ENCODE measurements at places on chromosomes 1 and 21.

DNA sequence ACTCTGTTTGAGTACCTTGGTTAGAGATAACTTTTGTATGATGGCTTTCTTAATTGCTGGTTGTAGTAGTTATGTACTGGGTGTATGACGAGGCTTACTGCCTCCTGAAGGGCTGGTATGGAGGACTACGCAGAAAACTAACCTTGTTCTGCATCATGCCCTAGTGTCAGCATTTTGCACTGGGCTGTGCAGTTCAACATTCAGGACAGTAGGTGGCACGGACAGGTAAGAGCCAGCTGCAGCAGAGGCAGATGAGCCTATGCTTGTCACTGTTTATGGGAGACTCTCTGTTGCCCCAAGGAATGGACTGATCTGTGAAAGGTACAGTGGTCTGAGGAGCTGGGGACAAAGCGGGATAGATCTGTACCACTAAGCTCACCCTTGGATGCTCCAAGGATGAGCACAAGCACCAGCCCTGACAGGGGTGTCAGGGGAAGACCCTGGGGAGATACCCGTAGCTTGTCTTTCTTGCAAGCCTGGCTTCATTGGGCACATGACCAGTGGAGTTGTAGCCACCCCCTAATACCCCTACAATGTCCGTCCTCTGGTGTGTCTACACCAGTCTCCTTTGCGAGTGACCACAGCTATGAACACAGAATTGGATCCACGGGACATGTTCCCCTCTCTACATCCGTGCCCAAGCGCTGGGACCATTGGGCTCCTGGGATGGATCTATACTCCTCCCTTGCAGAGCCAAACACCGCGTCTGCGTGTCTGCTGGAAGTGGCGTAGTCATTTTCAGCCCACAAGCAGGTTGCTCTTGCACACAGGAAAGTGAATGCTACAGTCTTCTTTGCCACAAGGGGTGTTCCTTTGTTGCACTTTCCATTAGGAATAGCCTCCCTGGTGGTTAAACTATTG, 51.1 kb upstream of the CFHR3 start:
- DNase-seq, result no peak

DNA sequence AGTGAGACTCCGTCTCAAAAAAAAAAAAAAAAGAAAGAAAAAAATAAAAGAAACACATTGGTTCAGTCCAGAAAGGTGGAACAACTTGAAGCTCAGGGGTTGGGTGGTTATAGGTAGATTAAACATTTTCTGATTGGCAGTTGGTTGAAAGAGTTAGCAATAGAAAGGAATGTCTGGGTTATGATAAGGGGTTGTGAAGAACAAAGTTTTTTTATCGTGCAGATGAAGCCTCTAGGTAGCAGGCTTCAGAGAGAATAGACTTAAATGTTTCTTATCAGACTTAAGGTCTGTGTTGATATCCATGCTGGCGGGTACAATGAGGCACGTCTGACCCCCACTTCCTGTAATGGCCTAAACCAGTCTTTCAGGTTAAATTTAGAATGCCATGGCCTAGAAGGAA, 45.0 kb upstream of the PDE9A start:
- no peak for DNase-seq

GRCh38 chr1:157073944-157074685, 25.5 kb downstream of the ETV3L start:
- peak; percentile 5 for DNase-seq

GRCh38 chr1:65459397-65459768, 38.9 kb downstream of the LEPR start:
- DNase-seq, result no peak

- no peak for DNase-seq
Observed at GRCh38 chr1:248786156-248786555, 30.6 kb upstream of the LYPD8 start.

DNA sequence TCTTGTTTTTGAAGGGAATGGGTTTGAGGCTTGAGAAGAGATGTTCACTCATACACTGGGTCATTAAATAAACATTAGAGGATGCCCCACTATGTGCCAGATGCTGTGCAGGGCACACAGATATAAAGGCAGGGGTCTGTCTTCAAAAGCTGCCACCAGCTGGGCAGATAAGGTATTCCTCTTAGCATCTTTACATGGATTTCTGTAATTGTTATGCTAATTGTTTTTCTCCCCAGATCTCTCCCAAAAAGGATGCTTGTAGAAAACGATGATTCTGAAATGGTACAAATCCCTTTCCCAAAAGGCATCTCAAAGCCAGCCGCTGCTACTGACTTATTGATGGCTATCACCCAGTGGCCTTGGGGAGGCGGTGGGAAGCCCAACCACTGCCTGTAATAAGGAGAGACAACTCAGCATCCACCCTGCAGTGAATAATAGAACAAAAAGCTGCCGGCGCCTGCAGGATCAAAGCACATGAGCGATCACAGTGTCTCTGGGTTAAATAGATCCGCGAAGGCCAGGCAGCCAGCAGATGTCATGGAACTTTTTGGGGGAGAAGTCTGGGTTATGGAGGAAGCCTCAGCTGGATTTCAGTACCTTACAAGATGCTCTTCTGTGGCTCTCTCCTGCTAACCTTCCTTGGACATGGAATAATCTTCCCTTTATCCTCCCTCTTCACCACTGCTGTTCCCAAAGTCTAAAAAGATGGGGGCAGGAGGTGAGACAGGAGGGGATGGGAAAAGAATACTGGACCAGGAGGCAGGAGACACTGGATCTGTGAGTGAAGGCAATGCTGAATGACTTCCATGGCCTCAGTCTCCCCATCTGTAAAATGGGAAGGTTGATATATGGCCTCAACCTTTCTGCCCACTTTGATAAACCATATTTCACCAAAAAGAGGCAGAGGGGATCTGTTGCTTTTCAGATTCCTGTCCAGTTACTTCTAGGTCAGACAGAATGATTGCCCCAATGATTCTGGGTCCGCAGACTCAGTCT, 54.8 kb upstream of the CD34 start:
- no peak for DNase-seq

GRCh38 chr1:5390504-5390903, 601.7 kb downstream of the NPHP4 start:
- DNase-seq, result no peak

GRCh38 chr1:53501065-53502005, 42.1 kb downstream of the DMRTB1 start:
- no peak for DNase-seq

GRCh38 chr1:11214698-11215380, 25.7 kb downstream of the ANGPTL7 start:
- DNase-seq, result no peak

DNA sequence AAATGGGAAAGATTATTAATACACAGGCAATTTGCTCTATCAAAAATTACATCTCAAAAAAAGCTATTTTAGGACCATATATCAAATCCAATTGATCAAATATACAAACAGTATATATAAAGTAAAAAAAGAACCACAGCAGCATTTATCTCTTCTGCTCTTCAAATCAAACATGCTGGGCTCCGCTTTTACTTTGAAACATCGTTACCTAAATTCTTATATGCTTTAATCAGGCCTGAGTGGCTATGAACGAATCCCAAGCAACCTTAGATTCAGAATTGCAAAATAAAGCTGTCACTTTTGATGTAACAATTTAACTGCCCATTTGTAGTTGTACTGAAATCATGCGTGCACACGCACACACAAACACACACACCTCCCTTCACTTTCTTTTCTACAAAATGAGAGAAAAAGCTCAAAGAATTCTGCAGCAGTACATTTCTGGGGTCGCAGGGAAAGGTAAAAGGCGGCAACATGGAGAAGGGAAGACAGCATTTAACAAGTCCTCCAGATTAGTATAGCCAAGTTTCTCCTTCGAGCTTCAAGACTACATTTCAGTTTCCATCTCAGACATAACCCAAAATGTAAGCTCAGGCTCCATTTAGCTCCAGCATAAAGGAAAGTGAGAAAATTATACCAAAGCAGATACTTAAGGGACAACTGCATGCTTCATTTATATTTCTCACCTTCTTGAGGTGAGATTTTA, 92.2 kb upstream of the TTC39A start:
- no peak for DNase-seq

DNA sequence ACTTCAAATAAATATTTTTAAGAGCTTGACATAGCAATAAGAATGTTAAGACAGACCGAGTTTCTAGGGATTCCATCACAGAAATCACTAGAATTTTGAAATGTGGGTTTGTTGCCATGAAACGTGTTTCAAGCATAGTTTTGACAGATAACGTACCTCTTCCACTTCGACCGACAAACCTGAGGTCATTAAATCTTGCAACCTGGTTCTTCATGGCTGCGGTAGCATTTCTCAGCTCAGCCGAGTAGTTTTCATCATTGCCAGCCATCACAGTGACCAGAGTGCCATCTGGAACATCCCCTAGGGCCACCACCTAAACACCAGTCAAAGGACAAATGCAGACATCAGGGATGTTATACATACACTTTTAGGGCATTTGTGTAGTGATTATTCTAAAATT, 168.7 kb downstream of the RUNX1 start:
- DNase-seq, result no peak

GRCh38 chr1:182615468-182616129, 11.4 kb upstream of the RGS16 start:
- no peak for DNase-seq

DNA sequence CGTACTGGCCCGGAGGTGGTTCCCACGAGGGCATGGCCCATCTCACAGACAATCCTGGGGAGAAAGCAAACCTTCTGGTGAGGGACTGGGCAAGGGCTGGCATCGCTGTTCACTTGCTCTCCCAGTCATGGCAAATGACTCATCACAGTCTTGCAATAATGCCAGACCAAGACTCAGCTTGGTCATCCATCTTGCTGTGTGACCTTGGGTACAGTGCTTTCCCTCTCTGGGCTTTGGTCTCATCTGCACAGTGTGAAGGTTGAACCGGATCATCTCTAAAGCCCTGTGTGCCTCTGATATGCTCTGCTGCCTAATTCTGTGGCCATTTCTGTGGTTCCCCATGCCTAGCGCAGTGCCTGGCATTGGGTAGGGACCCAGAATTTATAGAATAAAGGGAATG, 143.6 kb upstream of the CD34 start:
- no peak for DNase-seq

DNA sequence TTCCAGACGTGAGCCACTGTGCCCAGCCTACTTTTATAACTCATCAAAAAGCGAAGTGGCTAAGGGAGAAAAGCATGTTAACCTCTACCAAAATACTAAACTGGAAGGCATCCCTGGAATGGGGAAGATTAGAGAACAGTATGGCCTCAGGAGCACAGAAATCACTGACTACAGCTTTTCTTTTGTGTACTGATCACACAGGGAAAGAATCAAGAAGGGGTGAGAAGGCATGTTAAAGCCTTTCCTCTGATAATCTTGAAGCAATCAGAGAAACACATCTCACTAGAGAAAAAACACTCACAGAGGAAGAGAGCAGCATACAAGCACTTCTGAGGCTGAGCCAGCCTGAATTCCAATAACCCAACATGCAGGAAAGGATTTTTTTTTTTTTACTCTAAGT, 10.7 kb downstream of the PCAT6 start:
- DNase-seq, result no peak

DNA sequence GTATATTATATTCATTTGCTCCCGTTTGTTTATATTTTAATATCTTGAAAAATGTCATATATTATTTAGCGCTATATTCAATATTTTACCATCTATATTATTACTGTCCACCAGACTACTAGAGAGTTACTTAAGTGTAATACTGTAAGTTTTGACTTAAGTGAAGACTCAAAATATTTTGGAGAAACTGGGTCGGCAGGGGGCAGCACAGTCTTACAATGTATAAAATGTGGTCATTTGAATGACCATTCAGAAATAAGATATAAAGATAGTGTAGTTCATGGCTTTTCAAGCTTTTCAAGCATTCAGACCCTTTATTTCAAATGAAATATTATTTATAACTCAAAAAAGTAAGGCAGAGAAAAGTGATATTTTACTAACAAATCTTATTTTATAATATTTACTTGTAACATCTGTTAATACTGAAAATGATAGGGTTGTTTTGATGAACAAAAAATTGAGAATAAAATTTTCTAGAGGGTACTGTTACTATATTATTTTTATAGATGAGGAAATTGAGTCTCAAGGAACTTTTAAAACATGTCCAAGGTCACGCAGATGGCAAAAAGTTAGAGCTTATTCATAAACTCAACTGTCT, 89.0 kb upstream of the SERTAD4 start:
- DNase-seq, result peak; percentile 11

DNA sequence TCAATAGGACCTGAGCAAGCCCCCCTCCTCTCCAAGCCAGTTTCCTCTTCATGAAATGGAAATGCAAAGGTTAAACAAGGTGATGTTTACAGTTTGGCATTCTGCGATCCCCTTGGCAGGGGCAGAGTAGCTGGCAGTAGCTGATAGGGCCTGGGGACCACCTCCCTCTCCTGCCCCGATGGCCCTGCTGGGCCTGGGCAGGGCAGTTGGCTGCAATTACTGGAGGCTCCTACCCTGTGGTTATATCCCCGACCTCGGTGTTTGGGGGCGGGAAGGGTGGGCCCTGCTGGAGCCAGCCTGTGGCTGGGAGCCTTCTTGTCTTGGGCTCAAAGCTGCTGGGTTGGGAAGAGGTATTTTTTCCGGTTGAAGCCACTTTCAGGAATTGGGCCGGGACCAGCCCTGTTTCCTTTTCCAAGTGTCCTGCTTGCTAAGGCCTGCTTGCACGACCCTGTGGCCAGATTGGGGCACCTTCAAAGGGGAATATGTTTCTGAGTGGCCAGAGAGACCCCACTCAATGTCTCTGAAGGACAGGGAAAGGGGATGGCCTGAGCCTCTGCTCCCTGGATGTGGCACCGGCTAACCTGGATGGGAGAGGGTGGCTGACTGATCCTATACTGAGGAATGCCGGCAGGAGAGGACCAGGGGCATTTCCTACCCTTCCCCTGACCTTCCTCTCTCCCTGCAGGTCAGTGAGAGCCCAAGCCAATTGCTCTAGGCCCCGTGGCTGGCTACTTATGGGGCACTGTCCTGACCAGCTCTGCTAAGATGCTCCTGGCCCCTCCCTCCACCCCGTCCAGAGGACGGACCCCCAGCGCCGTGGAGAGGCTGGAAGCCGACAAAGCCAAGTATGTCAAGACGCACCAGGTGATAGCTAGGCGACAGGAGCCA, 1.9 kb downstream of the FAM110D start:
- DNase-seq, result no peak

DNA sequence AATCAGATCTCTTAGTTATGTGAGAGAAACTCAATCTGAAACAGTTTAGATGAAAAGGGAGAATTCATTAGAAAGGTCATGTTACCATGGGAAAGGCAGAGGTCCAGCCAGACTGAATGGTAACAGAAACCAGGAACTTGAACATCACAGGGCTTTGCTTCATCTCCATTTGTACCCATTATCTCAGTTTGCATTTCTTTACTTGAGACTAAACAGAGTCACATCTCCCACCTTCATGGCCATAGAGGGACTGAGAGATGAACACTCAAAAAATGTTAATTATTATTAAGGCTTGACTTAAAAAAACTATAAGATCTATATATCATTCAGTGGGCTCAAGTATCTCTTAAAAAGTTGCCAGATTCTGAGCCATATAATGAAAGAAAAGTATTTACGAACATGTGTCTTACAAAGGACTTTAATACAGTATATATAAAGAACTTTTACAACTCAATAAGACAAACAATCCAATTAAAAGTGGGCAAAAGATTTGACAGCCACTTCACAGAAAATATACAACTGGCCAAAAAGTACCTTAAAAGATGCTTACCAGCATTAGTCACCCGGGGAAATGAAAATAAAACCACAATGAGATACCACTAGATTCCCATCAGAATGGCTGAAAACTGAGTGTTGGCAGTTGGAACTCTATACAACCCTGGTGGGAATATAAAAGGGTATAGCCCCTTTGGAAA, 13.2 kb downstream of the KYAT3 start:
- no peak for DNase-seq

- DNase-seq, result no peak
Observed at GRCh38 chr1:94698356-94698755, 121.8 kb upstream of the SLC44A3 start.

- no peak for DNase-seq
Observed at GRCh38 chr1:222546548-222547259, 1.2 kb downstream of the HHIPL2 start.
